ENCODE measurements at places on chromosomes 1 and 21.

GRCh38 chr1:161702250-161702649 lies 4.8 kb upstream of the FCRLA start:
- no peak for DNase-seq

GRCh38 chr1:22796642-22797041 lies 86.0 kb downstream of the EPHB2 start:
- DNase-seq, result no peak

DNA sequence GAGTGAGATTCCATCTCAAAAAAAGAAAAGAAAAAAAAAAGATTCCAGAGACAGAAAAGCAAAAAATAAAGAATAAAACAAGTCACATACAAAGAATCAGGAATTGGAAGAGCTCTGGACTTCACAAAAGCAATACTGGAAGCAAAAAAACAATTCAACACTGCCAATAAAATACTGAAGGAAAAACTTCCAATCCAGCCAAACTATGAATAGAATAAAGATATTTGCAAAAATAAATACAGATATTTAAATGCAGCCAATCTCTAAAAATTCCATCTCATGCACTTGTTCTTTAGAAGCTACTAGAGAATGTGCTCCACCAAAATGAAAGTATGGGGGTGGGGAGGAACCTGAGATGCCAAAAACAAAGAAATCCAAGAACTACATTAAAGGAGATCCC lies 29.4 kb upstream of the RBM34 start:
- DNase-seq, result no peak

DNA sequence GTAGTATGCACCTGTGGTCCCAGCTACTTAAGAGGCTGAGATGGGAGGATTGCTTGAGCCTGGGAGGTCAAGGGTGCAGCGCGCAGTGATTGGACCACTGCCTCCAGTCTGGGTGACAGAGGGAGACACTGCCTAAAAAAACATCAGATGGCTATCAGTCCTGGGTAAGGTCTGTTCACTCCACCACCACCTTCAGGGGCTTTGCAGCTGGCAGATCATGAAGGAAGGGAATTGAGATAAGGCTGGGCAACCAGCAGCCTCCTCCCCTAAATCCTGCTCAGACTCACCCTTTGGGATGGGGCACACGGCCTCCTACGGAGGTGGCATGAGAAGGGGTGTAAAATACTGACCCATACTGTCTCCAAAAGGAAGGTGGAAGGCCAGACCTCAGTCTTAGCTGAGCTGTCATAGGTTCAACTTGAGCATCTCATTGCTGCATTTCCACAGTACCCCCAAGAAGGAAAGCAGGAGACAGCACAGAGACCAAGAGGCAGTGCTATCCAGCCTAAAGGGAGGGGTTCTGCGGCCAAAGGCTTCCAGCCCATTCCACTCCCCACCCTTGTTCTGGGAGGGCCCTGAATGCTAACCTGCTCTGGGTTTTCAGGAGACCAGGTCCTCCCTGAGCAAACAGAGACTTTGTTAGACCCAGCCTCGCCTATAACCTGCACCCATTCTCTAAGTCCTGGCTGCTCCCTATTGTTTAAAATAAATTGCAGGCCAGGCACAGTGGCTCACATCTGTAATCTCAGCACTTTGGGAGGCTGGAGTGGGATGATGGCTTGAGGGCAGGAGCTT lies 13.7 kb downstream of the SLC45A3 start:
- no peak for DNase-seq

DNA sequence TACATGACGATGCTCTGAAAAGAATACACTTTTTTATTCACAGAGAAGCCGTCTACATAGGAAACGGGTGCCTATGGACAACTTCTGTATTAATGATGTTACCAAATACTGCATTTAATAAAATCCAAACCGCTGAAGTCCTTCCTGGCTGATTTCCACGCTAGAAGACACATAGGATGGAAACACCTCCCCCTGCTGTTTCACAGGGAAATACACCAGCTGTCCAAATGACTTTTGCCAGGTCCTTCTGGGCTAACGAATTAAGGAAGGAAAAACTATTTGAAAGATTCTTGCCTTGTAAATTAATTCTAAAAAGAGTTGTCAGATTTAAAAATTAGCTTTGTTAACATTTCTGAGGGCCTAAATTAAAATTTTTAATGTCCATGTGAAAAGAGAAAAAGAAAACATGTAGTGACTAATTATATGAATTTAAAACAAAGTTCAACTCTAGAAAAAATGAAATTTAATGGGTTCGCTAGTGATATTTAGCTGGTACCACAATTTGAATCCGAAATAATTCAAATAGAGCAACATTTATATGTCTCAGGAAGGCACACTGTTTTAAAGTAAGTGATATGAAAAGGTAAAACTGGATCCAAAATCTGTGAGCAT lies 146.0 kb downstream of the RERE start:
- DNase-seq, result peak; percentile 37

DNA sequence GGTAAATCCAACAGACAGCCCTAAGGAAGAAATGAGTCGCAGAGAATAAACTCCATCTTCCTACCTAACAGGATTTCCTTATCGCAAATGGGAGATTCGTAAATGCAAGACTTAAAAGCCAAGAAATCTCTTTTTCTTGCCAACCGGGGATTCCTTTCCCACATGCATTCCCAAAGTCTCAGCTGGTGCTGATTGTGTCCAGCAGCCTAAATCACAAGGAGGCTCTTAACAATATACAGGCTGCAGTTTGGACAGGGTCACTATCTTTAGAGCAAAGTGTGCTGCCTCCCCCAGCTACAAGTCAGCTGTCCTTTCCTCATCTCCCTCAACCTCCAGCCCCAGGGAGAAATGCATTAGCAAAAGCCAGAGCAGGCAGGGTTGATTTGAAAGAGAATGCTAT lies 189.8 kb upstream of the PLXNA2 start:
- no peak for DNase-seq

DNA sequence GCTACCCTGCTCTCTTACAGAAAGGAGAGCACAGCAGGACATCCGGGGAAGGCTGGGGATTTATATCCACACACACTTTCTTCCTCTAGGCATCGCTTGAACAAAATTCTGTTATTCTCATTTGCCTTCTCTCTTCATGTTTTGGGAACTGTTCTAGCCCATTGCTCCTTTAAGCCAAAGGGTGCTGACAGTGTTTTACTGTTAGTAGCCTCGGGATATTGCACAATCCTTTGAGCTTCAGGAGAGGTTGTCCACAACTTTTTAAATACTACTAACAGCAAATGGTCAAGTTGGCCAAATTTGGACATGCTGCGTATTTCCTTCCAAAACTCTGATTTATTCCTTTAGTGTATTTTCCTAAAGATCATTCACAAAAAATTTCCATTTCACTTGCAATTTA lies 579.2 kb upstream of the RGS18 start:
- DNase-seq, result no peak

- DNase-seq, result no peak
Measured at GRCh38 chr1:154607106-154607608, 829 bp downstream of the ADAR start.

- peak; percentile 52 for DNase-seq
Measured at GRCh38 chr1:9289090-9289534, 3.6 kb upstream of the SPSB1 start.

- no peak for DNase-seq
Measured at GRCh38 chr1:232213928-232214327, 416.0 kb downstream of the SIPA1L2 start.

- no peak for DNase-seq
Measured at GRCh38 chr21:44370027-44370735, 16.8 kb downstream of the TRPM2 start.

DNA sequence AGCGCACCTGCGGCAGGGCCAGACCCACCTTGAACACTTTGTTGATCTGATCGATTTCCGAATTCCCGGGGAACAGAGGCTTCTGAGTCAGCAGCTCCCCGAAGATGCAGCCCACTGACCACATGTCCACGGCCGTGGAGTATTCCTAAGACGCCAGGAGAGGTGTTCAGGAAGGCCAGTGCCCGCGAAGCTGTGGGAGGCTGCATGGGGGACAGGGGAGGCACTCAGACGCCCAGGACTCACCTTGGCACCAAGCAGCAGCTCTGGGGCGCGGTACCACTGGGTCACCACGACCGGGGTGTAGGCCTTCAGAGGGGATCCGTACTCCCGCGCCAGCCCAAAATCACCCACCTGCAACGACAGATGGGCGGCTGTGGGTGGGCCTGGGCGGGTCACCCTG lies 11.2 kb upstream of the SLC35E2B start:
- DNase-seq, result no peak

- no peak for DNase-seq
Measured at GRCh38 chr1:232432313-232432712, 197.6 kb downstream of the SIPA1L2 start.

GRCh38 chr1:152461544-152461943 lies 47.5 kb upstream of the CRNN start:
- DNase-seq, result peak; percentile 26

GRCh38 chr1:12015001-12015491 lies 4.3 kb upstream of the MIIP start:
- no peak for DNase-seq

DNA sequence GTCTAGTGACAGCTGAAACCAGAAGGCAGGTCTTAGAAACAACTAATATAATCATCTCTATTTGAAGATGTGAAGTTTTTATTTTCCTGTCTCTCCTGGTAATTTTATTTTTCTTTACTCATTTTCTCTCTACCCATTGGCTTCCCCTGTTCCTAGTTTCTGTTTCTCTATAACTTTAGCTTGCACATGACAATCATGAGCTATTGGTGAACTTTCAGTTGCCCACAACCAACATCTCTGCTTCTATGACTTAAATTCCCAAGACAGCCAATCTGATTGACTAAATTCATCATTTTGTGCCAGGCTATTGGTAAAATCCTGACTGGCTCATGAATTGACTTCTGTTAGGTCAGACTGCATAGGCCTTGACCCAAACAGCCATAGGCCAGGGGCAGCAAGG lies 13.7 kb upstream of the ACADM start:
- DNase-seq, result no peak

DNA sequence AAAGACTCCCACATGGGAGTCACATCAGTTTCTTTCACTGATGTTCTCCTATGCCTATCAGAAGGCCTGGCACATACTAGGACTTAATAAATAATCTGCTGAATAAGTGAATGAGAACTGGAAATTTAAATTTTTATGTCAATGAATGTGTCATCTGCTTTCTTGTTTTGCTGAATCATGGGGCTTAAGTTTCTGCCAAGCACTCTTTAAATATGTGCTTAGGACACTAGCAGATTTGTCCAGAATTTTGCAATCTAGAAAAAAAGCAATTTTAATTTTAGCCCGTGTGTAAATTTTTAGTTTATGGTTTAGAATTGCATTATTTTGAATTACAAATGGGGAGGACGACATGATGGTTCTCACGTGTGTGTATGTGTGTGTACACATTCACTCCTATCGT lies 803.1 kb downstream of the USP25 start:
- no peak for DNase-seq

DNA sequence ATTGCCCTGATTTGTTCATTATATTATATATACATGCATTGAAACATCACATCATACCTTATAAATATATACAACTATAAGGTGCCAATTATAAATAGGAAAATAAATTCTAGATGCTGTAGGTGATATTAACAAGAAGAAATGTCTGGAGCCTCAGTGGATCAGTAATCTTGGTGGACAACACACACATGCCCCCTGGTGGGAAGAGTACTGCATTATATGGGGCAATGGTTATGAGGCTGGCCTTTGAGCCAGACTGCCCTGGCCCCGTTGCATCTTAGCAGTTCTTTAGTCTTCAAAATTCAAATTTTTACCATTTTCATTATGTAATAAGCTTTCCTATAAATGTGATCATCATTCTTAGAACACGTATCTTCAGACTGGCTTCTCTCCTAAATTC lies 335.0 kb upstream of the GREM2 start:
- peak; percentile 20 for DNase-seq

DNA sequence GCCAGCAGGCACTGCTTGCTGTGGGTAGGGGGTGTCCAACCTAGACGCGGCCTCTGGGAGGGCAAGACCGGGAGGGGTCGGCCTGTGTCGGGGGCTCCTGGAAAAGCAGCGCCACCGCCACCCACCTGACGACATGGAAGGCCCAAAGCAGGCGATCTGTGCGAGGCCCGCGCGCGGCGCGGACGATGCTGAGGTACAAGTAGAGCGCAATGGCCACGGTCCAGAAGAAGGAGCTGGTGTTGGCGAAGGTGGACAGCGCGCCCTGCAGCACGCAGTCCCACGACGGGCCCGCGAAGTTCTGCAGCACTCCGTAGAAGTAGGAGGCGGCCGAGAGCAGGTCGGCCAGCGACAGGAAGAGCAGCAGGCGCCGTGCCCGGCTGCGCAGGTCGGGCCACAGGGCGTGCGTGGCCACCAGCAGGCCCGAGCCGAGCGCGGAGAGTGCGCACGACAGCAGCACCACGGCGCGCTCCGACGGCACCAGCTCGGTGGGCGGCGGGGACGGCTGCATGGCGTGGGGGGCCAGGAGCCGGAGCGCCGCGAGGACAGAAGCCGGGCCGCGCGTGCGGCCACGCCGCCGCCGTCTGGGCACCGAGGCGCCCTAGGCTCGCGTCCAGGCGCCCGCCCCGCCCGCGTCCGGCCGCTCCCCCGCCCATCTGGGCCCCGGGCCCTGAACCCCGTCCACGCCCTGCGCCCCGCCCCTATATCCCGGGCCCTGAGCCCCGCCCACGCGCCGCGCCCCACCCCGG lies at the start of gene GPR157:
Gene GPR157, minus strand, starts transcription at position 583 of the 746 bp plus-strand sequence. Its CDS starts 75 bp downstream, at position 508.
- peak; percentile 99 for DNase-seq

GRCh38 chr1:96804648-96805047 lies 83.1 kb downstream of the PTBP2 start:
- no peak for DNase-seq

- DNase-seq, result no peak
Measured at GRCh38 chr1:88730132-88730675, 46.1 kb downstream of the PKN2 start.

- peak; percentile 45 for DNase-seq
Measured at GRCh38 chr21:37220433-37220980, 46.6 kb downstream of the VPS26C start.

All from GM10248 (cell line).